ENCODE measurements at places on chromosomes 3 and 15.

DNA sequence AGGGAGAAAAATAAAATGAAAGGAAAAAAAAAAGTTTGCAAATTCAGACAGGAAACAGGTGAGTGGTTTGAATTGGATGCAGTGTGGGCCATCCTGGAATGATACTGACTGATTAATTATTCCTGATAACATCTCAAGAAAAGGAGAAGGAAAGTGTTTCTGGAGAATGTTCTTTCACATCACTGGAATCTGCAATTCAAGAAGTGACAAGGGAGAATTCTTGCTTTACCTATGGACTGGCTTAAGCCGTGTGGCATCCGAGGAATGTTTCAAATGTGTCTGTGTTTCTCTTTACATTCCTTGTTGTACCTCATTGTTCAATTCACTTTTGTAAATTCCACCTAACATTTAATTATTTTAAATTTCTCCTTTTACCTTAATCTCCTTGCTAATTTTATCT is 465.0 kb downstream of the EPHB1 start:
- DNase-seq: no peak

- DNase-seq: no peak
Observed at GRCh38 chr3:153163393-153163724, 1.3 kb downstream of the RAP2B start.

- no peak for DNase-seq
Observed at GRCh38 chr3:102457644-102458043, 22.8 kb downstream of the ZPLD1 start.

- peak; percentile 32 for DNase-seq
Observed at GRCh38 chr3:9553021-9553947, at the start of gene LHFPL4. LHFPL4 (minus strand) TSS chr3:9553822; CDS start chr3:9552679, 1,143 bp downstream.

DNA sequence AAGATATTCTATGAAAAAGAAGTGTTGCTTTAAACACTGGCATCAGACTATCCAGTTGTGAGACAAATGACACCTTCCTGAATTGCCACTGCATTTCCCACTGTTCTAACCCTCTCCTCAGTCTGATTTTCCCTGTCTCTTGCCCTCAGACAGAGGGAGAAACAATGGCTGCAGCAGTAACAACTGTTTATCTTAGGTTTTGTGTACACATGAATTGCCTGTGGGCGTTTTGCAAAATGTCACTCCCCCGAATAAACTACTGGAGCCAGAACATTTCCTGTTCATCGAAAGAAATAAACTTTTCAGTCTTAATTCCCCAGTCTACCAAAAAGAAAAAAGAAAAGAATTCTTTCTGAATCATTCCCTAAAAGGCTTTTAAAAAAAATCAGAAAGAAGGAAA is 155.1 kb downstream of the MAGI1 start:
- no peak for DNase-seq

DNA sequence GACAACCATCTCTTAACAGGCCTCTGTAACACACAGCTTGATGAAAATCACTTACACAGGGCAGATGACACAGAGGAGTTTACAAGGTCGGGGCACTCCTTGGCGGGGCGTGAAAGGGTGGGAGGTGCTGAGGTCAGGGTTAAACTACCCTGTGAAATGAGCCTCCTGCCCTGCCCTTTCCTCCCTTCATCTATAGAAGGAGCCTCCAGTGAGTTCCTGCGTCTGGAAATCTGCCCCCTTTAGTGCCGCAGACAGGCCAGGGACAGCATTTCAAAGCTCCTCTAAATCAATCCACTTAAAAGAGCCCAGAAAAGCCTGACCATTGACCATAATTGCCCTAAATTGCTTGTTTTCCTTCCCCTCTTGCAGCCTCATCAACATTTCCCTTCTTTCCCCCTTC is 1.9 kb downstream of the ROBO1 start:
- DNase-seq: peak; percentile 32

- DNase-seq: no peak
Observed at GRCh38 chr3:133535971-133536881, 37.3 kb upstream of the CDV3 start.

DNA sequence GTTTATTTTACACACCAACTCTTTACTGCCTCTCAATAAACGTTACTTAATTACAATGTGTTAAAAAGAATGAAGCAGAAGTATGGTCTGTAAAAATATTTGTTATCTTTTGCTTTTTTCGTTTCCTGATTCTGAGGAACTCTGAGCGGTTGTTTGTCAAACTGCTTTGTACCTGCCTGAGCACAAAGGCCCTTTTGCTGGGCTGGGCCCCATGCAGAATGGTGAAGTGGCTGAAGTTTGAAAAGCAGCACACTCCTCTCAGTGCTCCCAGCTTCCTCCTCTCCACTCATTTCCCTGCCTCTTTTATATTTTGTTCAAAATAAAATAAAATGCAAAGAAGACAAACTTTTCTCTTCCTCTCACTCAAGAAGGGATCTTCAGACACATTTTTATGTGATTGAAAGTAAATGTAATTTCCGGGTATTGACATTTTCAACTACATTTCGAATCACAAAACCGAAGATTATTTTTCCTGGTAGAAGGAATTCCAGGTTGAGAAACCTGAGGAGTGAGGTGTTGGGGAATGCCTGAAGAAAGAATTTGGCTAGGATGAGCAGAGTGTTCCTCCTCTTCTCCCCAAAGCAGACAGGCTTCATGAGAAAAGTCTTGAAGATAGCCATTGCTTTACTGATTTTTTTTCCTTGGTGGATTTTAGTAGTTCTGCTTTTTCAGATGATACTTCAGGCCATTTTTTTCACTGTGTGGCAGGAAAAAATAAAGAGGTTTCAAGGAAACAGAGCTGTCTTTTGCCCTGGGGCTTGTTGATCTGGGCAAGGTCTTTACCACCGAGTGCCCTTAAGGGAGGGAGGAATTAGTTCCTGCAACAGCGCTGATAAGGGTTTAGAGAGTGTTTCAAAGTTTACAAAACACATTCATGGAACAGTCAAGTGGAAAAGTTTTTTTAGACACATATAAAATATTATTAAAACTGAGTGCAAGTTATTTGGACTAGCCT is 229.8 kb downstream of the NFKBIZ start:
- no peak for DNase-seq

- DNase-seq: no peak
Observed at GRCh38 chr3:68876112-68876713, 56.1 kb downstream of the TAFA4 start.

- no peak for DNase-seq
Observed at GRCh38 chr3:103381296-103382079, 946.7 kb downstream of the ZPLD1 start.

- DNase-seq: no peak
Observed at GRCh38 chr3:52119099-52119498, 35.1 kb downstream of the POC1A start.

DNA sequence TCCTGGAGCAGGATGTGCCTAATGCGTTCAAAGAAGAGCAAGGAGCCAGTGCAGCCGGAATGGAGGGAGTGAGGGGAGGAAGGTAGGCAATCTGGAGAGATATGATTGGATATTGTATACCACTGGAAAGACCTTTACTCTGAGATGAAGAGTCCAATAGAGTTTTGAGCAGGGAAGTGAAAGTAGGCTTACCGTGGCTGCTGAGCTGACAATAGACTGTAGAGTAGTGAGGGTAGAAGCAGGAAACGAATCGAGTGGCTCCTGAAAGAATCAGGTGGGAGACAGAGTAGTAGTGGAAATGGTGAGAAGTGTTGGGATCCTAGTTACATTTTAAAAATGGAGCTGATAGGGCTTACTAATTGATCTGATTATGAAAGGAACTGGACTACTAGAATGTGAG is 51.8 kb upstream of the NUDT16 start:
- no peak for DNase-seq

DNA sequence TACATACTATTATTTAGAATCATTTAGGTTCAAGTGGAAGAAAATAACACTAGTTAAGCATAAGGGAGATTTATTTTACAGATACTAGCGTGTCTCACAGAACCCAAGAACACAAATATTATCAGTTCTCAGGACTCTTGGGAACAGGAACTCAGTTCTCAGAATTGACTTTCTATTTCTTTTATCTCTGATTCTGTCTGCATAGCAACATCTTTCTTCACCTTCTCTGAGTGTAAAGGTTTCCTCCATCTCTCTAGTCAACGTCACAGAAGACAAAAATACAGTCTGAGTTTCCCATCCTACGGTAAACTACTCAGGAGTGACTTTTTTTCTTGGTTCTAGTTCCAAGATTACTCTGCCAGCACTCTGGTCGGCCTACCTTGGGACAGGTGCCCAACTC is 220.0 kb downstream of the SV2B start:
- no peak for DNase-seq

- no peak for DNase-seq
Observed at GRCh38 chr15:59721411-59721810, 32.3 kb upstream of the BNIP2 start.

DNA sequence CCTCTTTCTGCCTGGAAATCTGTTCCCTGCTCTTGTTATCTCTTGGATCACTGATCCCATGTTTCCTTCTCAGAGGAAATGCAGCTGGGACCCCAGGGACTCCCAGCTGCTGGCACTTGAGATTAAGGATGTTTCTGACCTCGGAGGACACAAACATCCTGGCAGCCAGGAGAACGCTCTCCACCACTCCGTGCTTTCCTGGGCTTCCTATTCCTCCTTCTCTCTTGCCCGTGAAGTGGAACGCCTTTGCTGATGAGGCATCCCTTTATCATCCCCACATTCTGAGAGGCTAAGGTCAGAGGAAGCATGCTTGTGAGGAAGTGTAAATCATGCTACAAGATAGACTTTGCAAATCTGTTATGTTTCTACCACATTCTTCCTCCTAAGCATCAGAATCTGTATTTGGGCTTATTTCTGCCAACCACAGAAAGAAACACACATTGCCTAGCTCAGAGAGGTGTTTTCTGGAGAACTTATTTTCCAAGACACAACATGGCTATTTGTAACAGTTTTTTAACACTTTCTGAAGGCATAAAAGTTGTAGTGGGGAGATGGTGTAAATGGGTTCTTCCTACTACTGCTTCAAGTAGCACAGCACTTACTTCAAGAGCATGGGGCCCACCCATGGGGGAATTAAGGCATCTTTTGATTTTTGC is 25.6 kb upstream of the LDHAL6B start:
- no peak for DNase-seq

DNA sequence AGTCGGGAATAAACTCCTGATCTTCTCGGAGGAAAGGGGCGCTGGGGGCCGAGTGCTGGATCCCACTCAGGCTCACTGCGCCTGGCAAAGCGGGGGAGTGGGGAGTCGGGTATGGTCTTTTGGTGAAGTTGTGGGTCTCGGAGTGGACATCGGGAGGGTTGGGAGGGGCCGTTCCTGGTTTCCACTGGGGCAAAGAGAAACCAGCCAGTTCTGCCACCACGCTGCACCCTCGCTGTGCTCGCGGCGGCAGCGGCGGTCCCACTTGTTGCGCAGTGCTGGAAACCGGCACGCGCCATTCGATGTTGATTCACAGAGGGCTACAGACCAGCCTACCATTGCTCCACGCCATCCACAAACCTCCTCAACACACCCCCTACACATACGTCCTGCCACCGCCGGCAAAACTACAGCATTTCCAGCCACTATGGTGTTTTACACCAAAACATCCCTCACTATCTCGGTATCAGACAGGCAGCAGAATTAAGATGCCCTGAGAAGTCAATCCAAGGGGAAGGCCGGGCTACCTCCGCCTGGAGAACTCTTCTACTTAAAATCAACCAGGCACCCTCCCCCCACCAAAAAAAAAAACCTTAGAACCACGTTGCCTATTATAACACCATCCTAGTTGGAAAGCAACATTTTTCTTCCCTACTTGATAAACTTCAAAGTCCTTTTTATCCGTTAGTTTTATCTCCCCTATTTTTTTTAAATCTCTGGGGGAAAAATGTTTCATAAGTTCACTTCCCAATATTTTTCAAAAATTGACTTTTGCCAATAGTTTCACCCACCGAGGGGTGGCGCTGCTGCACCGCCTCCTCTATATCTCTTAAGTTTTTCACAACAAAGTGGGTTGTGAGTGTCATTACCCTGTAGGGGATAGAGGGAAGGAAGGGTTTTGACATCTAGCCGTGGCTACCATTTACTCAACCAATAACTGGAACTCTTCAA is 3.6 kb downstream of the BCL6 start:
- DNase-seq: peak; percentile 54

- no peak for DNase-seq
Observed at GRCh38 chr3:136979684-136980083, 21.9 kb downstream of the IL20RB start.

GRCh38 chr3:20683910-20684309 is 497.9 kb upstream of the SGO1 start:
- no peak for DNase-seq

DNA sequence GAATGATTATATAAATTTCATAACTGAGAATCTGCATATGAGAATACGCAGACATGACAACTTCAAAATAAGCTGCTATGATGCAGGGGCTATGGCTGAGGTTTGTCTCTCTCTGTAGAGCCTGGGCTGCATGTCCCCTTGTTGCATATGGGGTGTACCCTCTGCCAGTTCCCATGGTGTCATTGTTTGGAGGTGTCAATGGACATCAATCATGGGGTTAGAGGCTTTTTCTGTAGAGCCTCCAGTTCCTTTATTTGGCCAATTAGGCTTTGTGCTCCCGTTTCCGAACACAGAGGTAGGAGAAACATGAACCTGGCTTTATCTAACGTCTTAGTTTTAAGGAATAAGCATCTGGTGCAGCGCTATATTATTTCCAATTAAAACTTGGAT is 77.3 kb upstream of the RARB start:
- no peak for DNase-seq

- DNase-seq: no peak
Observed at GRCh38 chr3:158313338-158313927, 203.5 kb downstream of the RSRC1 start.

DNA sequence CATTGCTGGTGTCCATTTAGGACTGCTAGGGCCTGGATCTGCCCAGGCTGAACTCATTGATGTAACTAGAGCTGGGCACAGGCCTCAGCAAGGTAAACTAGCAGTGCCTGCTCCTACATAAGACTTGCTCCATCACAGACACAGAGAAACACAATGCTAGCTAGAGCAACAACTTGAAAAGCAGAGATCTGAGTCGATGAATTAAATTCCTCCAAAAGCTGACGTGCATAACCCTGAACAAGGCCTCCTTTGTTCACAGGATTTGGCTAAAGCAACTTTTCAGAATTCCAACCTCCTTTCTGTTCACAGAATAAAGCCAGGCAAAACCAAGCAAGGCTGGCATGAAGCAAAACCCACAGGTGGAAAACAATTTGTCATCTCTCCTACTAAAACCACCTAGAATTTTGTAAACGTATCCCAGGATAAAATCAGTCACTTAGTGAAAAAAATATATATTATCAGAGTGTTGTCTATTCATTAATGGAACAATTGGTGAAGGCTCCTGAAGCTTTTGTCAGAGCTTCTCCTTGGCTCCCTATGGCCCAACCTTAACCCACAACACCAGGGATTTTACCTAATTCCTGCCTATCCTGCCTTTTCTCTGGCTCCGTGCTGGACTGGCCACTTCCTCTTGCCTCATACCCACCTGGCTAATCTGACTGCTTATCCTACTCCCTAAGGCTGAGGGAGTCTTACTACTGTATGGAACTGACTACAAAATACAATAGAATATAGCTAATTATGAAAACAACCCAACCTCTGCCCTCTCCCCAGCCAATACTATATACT is 39.9 kb downstream of the PLCH1 start:
- no peak for DNase-seq

DNA sequence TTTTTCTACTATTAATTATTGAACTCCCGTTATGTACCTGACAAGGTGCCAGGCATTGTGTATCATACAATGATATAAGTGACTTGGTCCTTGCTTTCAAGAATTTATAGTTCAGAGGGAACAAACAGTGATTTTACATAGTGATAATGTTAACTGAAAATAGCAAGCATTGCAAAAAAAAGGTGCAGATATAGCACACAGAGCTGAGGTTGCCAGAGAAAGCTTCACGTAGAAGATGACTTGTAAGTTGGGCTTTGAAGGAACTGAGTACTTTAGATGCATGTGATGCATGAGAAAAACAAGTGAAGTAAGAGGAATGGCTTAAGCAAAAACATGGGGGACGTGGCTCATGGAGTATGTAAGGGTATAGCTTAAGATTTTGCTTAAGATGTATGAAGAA is 584.5 kb downstream of the NAALADL2 start:
- DNase-seq: no peak
